Activated CD8-positive, alpha-beta memory T cell treated with anti-CD3 and anti-CD28 coated beads, Interleukin-2, amount 10 ng/mL, durations not matched to agents 7 days and 5 days (primary cell): ENCODE measurements at places on chromosomes 6 and 20. TPM values are rescaled to one million over a fixed set of nuclear protein-coding genes. Genes with fewer than 3 reads are reported as not detected.

DNA sequence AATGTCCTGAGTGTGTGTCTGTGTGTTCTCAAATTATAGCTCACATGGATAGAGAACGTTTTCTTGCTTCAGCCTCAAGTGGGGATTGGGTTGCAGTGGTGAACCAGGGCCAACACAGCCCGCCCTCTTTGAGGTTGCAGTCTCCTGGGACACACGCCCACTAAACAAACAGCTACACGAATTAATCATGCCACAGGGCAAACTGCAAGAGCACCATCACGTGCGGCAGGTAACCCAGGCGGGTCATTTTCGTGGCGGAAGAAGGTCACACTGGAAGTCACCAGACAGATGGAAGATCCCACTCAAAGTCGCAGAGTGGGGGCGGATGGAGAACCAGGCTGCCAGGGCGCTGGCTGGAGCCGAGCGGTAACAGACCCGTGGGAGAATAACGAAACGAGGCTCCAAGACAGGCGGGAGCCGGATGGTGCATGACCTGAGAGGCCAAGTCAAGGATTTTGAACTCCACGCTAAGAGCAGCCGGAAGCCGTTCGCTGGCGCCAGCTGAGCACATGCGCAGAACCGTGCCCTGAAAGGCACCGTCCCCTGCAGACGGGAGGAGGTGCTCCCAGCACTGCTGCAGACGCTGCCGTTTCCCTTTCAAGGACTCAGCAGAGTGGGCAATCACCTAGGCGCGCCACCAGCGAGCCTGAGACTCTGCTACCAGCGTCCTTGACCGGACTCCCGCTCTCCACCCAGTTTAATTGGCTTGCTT lies 10.7 kb downstream of the DLL1 start:
- peak; percentile 59 for DNase-seq

Gene PGC
- total RNA-seq = not detected

Gene HSPA1A
- total RNA-seq = 137 TPM

- no peak for DNase-seq
Measured at GRCh38 chr20:46558511-46558959, 8.1 kb upstream of the OCSTAMP start.

GRCh38 chr20:20685635-20686034 lies 26.8 kb downstream of the RALGAPA2 start:
- DNase-seq = no peak

Gene COL11A2
- 0.77 TPM for total RNA-seq

Gene SF3B5
- 151 TPM for total RNA-seq

Gene KIF6
- not detected for total RNA-seq

DNA sequence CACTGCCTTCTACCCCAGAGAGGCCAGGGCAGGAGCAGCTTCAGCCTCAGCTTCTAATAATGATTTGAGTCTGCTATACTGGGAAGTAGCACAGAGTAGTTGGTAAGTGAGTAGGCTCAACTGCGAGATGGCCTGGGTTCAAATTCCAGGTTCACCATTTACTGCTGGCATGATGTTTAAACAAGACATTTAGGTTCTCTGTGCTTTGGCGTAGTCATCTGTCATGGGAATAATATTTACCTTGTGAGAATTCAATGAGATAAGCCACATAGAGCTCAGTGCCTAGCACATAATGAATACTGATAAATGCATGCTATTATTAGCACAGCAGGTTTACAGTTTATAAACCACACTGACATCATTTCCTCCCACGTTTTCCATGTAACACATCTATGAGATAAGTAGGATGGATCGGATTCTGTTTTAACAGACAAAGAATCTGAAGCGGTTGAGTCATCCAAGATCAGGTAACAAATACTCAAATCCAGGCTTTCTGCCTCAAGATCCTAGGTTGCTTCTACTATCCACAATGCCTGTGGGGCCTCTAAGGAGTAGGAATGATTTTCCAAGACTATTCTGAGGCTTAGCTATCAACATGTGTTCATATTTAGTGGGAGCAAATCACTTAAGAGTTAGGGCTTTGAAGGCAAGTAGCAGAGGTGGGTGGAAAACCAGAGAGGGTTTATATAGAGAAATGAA lies 72.9 kb upstream of the DTNBP1 start:
- no peak for DNase-seq

- peak; percentile 85 for DNase-seq
Measured at GRCh38 chr20:63520934-63521601, 503 bp downstream of the PPDPF start.

- peak; percentile 45 for DNase-seq
Measured at GRCh38 chr20:8132484-8133309, 631 bp downstream of the PLCB1 start.

DNA sequence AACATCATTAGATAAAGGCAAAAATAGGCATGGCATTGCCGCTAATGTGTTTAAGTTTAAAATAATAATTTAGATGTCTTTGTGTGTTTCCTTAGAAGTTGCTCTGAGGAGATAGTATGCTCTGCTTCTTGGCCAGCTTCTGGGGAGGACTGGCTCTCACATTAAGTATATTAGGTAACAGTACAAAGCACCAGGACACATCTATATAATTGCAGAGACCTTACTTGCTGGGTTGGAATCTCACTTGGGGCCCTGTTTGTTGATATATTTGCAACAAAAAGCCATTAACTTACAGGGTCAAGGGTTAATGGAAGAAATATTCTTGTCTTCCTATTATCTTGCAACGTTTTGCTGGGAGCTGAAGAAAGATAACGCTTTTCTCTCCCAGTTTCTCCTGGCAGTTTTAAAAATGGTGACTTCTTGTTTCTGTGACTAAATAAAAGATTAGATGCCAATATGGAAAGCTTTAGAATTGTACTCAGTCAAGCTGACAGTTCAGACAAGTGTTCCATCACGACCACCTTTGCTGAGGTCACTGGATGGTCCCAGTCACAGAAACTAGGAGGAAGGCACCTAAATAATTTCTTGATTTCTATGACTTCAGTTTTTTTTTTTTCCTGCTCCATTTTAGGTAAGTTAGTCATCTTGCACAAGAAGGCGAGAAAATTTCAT lies 462.3 kb upstream of the FLRT3 start:
- DNase-seq = no peak

DNA sequence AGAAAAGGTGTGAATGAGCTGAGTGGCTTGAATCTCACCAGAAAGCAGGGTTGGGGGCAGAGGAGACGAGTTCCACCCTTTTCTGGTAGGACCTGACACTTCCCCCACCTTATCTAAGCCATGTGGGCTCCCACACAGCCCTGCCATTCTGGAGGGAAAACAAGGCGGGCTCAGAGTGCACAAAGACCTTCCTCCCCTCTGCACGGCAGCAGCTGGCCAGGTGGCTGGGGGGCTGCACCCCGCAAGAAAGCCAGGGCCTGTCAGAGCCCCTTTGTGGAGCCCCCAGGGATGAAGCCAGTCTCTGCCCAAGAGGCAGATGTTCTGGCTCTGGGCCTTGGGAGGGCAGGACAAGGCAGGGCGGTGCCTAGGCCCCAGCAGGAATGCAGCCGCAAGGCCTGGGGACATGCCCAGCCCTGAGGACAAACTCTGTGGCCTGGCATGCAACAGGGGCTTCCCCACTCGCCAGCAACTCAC lies 48.4 kb upstream of the DSN1 start:
- DNase-seq = no peak

DNA sequence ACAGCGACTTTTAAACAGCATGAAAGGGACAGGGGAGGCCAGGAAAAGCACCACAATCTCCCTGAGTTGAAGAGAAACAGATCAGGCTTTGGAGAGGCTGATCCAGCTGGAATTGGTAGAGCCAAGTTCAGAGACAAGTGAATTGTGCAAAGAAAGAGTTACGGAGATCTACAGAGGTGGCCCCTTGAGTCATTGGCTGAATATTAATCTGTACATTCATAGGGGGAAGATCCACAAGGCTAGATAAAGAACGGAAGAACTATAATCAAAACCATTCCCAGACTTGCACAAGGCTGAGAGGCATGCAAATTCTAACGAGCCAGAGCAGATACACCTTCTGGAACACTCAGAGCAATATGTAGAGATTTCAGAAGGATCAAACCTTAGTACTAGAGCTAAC lies 14.2 kb upstream of the FOXQ1 start:
- no peak for DNase-seq

DNA sequence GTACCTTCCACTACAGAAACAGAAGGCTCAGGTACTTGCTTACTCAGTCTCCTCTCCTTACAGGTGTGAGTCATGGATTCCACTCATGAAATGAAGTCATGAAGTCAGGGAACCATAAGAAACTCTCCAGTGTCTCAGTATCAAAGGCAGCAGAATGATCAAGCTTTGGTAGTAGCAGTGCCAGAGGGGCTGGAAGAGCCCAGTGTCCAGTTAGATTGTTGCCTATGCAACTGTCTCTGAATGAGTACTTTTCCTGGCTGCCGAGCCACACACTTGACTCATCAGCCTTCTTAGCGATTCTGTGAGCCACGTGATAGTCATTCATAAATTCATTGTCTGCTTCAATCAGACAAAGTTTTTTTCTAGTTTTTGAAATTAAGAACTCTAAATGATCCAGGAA lies 52.2 kb upstream of the DTNBP1 start:
- no peak for DNase-seq

- no peak for DNase-seq
Measured at GRCh38 chr6:4496284-4496683, 279.9 kb upstream of the CDYL start.

DNA sequence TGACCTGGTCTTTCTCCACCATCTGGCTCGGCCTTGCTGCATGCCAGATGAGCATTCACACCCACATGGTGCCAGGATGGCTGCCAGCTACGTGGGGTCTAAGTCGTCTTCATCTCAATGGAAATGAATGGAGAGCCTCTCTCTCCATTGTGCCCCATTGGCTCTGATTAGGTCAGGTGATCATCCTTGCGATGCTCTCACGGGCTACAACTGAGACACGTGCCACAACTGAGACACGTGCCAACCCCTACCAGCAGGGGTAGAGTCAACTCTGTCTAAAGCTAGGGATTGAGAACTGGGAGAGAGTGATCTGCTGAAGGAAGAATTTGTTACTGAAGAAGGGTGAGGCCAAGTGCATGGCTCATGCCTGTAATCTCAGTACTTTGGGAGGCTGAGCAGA lies 67.3 kb upstream of the RALY start:
- DNase-seq = no peak

GRCh38 chr6:32920715-32921114 lies 20.1 kb downstream of the HLA-DMB start:
- DNase-seq = no peak

Gene NKAPL
- 0.26 TPM for total RNA-seq

- no peak for DNase-seq
Measured at GRCh38 chr6:733431-734219, 40.7 kb upstream of the EXOC2 start.

Gene LY6G6D
- not detected for total RNA-seq

GRCh38 chr20:58938541-58938940 lies 42.5 kb upstream of the NELFCD start:
- no peak for DNase-seq

GRCh38 chr6:46715141-46715540 lies 20.0 kb downstream of the PLA2G7 start:
- DNase-seq = no peak

GRCh38 chr20:41512624-41513023 lies 105.6 kb downstream of the CHD6 start:
- DNase-seq = no peak

Gene TMEM244
- total RNA-seq = 0.99 TPM

- no peak for DNase-seq
Measured at GRCh38 chr6:135311446-135312200, 130.5 kb downstream of the MYB start.
